Activated T-cell treated with anti-CD3 and anti-CD28 coated beads, Interleukin-2, amount 50 U/mL, for 72 hours (primary cell): ENCODE measurements at places on chromosomes 3 and 15. TPM values are rescaled to one million over a fixed set of nuclear protein-coding genes. Genes with fewer than 3 reads are reported as not detected.

The RPP25 gene
- 3.6 TPM for total RNA-seq

The CNTN3 gene
- total RNA-seq = not detected

The GOLGA8Q gene
- total RNA-seq = 1.1 TPM

The UBE2Q2 gene
- total RNA-seq = 20.7 TPM

The CP gene
- total RNA-seq = not detected

The GORASP1 gene
- 20.0 TPM for total RNA-seq

The TIMMDC1 gene
- 89.6 TPM for total RNA-seq

The KBTBD8 gene
- 14.7 TPM for total RNA-seq

The KIF15 gene
- total RNA-seq = 40.1 TPM

The SI gene
- total RNA-seq = not detected

The SPINT1 gene
- total RNA-seq = 17.3 TPM

The NT5DC2 gene
- total RNA-seq = 24.3 TPM

The SH3GL3 gene
- total RNA-seq = 0.19 TPM

The RTP4 gene
- 2.8 TPM for total RNA-seq

The PRR20G gene
- not detected for total RNA-seq

The FANCD2OS gene
- not detected for total RNA-seq

The EPB42 gene
- not detected for total RNA-seq

The TMEM207 gene
- not detected for total RNA-seq

The SYNPR gene
- not detected for total RNA-seq

The ZMYND10 gene
- total RNA-seq = 1.2 TPM

The TTLL13 gene
- 0.24 TPM for total RNA-seq

The STOML1 gene
- total RNA-seq = 7.2 TPM

The LRRC2 gene
- total RNA-seq = not detected

The NR1D2 gene
- total RNA-seq = 5.6 TPM
